ENCODE measurements at places on chromosomes 5 and 9. TPM values are rescaled to one million over a fixed set of nuclear protein-coding genes. Genes with fewer than 3 reads are reported as not detected.

Gene TMEM174
- total RNA-seq = not detected

Gene LHX2
- 4.1 TPM for total RNA-seq

Gene MRPL41
- total RNA-seq = 92.7 TPM

Gene GFI1B
- total RNA-seq = 0.09 TPM

Gene CCDC171
- total RNA-seq = 0.31 TPM

Gene GDNF
- 0.05 TPM for total RNA-seq

Gene KLF4
- total RNA-seq = 35.1 TPM

Gene CCL27
- 0.33 TPM for total RNA-seq

Gene MEGF10
- total RNA-seq = not detected

Gene AUH
- 9.9 TPM for total RNA-seq

Gene DMRTA1
- 0.52 TPM for total RNA-seq

Gene CD72
- 0.22 TPM for total RNA-seq

Gene TEK
- 0.15 TPM for total RNA-seq

Gene CSF1R
- 0.31 TPM for total RNA-seq

Gene ADAMTS19
- not detected for total RNA-seq

Gene IFNA13
- not detected for total RNA-seq

Gene OR1J2
- total RNA-seq = not detected

Gene CTXN3
- not detected for total RNA-seq

Gene SKP2
- 21.1 TPM for total RNA-seq

Gene SLC46A2
- not detected for total RNA-seq

Gene KLF9
- total RNA-seq = 3.7 TPM

Gene PAPPA
- total RNA-seq = 29.1 TPM

Gene HDAC3
- 47.7 TPM for total RNA-seq

Gene LRRC26
- 1.3 TPM for total RNA-seq

Gene TMEM38B
- total RNA-seq = 14.2 TPM

Gene SMU1
- total RNA-seq = 17.7 TPM

Gene OLFML2A
- total RNA-seq = 31.4 TPM
